ENCODE measurements at places on chromosomes 2 and 18.

DNA sequence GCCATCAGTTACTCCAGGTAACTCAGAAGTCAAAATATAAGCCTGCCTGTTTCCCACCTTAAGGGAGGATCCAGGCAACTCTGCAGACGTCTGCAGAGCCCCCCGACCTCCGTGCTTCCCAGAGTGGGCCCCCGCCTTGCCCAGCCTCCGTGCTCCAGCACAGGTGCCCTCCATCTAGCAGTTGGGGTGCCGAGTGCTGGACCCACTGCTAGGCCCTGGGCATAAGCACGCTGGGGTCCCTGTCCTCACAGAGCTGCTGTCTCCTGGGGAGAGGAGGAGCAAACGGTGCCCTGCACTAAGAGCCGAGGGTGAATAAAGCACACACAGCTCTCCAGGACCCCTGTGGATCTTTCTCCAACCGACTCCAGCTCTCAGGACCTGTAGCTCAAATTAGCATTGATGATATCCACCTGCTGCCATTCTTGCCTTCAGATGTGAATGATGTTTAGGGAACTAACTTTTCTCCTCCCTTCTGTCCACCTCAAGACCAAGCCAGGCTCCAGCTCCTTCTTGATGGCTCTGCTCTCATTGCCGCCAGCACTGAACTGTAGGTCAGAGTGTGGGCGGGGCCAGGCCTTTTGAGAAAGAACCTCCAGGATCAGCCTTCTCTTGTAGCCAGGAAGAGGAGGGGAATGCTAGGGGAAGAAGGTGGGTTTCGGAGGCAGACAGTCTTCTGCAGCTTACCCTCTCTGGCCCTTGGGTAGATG is 121.2 kb downstream of the SMAD7 start:
- DNase-seq, result no peak

GRCh38 chr2:61165946-61166345 is 4.0 kb downstream of the C2orf74 start:
- no peak for DNase-seq

- no peak for DNase-seq
Observed at GRCh38 chr2:180360283-180360618, 353.2 kb upstream of the CWC22 start.

DNA sequence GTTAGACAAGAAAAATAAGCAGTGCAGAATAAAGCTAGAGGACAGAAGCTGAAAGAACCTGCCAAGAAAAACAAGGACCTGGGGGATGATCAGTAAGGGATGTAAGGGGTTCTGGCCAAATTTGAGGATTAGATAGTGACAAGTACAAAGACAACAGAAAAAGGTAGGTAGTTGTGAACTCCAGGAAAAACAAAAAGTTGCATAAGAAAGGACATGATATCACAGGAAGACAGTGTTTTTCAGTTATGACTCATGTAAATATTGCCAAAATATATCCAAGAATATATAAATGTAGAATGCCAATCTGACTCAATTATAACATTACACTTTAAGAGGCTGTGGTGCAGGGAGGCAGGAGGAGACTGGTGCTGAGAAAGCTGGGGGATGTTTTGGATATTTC is 209.8 kb upstream of the SH3BP4 start:
- no peak for DNase-seq

- no peak for DNase-seq
Observed at GRCh38 chr2:65018141-65018582, 29.0 kb downstream of the SLC1A4 start.

GRCh38 chr18:74377776-74378175 is 62.1 kb downstream of the C18orf63 start:
- no peak for DNase-seq

- DNase-seq, result no peak
Observed at GRCh38 chr2:203586206-203586605, 51.1 kb upstream of the RAPH1 start.

DNA sequence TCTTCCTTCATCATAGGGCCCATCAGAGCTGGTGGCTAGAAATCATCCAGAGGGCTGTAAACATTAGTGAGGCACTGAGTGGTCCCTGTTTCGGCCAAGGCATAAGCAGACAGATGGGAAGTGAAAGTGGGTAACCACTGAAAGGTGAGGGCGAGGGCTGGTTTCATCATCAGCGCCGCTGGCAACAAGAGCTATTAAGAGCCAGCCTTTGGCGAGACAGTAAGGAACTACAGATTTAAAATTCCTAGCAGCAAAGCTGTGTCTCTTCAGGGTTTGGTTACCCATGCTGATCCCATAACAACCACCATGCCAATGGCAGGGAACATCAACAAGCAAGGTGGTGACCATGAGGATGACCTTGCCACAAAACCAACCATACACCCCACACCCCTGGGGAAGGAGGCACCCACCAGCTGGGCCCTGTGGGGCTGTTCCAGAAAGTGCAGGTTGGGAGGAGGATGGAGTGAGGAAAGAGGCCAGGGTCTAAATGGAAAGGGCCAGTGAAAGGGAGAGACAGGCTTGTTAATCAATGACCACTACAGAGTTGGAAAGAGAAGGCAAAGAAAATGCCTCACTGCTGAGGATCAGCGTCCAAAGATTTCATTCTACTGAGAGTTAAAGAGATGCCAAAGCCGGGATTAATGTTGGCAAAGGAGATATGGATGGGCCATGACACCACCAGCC is 9.0 kb upstream of the SLC20A1 start:
- DNase-seq, result peak; percentile 39

- no peak for DNase-seq
Observed at GRCh38 chr2:74146929-74147726, 584 bp downstream of the BOLA3 start.

- no peak for DNase-seq
Observed at GRCh38 chr2:46283693-46284092, 13.5 kb upstream of the EPAS1 start.

DNA sequence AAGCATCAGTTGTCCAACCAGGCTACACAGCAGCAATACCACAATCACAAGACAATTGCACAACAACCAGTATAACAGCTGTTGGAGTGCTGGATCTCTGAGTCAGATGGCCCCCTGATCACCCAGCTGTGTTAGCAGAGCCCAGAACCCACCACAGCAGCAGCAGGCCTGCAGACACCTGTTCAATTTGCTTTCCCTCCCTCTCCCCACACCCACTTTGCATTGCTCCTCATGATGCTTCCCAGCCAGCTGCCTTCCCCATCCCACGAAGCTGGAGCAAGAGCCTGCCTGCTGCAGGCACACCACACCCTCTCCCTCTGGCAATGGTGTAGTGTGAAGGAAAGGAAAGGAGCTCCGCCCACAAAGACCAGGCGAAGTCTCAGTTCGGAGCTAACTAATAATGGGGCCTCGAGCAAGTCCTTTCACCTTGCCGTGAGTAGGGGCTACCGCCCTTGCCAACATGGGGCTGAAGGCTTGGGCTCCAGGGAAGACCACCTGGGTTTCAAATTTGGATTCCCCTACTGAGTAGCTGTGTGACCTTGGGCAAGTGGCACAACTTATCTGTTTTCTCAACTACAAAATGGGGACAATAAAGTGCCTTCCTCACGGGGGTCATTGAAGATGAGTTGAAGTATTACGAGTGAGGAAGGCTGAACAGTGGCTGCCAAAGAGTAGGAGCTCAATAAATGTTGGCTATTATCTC is 19.4 kb upstream of the ZBTB7C start:
- DNase-seq, result no peak

DNA sequence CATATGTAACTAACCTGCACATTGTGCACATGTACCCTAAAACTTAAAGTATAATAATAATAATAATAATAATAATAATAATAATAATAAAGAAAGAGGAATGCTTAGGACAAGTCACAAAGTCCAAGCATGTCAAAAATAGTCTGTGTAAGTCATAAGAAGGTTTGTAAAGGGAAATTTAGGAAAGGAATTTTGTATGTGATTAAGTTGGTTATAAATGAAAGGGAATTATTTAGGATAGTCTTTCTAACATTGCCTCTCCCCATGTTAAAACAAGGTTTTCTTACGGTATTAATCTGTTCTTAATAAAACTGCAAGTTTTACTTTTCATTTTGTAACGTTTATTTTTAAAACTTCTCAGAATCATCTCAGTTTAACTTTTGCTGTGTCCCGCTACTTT is 62.8 kb downstream of the SESTD1 start:
- no peak for DNase-seq

GRCh38 chr2:237359518-237359840 is 54.5 kb downstream of the COL6A3 start:
- DNase-seq, result no peak

DNA sequence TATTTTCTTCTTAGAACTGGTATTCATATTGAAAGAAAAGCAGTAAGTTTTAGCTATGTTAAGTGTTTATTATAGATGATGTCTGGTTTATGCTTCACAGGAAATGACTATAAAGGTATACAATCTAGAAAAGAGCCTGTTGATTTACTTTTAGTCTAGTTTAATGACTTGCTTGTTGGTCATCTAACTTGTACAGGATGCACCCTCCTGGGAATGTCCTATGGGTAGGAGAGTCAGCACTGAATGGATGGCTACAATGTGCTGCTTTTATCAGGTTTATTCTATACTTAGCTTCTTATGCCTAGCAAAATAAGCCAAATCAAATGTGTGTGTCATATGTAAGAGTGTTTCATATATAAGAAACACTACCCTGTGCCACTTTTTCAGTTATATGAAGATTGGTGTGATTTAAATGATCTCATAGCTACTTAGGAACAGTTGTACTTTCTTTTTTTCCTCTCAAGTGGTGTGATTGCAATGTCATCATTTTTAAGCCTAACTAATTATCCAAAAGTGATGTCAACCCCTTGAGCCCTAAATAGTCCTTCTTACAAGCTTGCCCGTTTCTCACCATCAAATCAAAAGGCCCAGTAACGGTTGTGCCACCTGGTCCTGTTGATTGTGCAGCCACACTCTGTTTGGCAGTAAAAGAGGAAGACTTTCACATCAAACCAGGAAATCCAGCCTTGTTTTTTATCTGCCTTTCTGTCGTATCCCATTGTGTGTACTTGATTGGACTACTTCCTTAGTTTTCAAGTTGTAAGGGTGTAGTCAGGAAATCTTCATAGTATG is 176.0 kb downstream of the DIS3L2 start:
- DNase-seq, result no peak

GRCh38 chr18:25814841-25815458 is 275.5 kb downstream of the SS18 start:
- no peak for DNase-seq

- no peak for DNase-seq
Observed at GRCh38 chr2:85811180-85812093, 57.6 kb downstream of the ATOH8 start.

DNA sequence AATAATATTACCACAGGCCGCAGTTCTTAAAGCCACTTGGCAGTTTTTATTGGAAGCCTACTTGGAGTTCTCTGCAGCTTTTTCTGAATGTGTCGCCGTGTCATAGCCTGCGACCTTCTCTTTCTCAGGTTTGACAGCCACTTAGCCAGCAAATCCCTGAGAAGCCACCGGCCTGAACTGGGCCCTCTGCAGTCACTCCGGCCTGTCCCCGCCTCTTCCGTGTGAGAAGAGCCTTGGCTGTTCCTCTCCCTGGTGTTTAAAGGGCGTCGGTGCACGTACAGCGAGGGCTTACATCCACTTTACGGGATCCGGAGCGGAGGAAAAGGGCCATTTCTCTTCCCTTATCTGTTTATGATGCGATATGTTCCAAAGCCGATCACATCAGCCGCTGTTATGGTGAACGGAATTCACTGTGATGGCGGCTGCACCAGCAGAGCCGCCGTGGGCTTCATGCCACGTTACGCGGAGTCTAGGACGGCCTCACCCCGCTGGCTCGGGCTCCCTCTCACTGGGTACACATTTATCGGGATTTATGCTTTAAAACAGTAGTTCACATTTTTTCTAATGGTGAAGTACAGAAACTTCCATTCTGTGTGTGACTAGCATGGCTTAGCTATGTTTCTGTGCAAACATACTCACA is 66.8 kb downstream of the GBX2 start:
- DNase-seq, result no peak

DNA sequence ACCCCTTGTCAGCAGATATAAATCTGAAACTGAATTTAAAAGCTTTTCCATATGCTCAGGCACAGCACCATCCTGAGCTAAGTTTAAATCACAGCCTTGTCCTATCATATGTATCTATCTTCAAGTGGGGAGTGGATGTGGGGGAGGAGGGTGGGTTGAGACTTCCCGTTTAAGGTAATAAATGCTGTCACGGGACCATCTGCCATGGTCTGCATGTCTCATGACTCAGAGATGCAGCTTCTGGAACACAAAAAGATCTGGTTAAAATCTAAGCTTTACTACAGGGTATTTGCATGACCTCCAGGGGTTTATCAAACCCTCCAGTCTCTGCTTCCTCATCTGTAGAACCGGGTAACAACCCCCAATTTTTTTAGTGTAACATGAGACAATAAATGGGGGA is 377.7 kb upstream of the ST6GAL2 start:
- no peak for DNase-seq

DNA sequence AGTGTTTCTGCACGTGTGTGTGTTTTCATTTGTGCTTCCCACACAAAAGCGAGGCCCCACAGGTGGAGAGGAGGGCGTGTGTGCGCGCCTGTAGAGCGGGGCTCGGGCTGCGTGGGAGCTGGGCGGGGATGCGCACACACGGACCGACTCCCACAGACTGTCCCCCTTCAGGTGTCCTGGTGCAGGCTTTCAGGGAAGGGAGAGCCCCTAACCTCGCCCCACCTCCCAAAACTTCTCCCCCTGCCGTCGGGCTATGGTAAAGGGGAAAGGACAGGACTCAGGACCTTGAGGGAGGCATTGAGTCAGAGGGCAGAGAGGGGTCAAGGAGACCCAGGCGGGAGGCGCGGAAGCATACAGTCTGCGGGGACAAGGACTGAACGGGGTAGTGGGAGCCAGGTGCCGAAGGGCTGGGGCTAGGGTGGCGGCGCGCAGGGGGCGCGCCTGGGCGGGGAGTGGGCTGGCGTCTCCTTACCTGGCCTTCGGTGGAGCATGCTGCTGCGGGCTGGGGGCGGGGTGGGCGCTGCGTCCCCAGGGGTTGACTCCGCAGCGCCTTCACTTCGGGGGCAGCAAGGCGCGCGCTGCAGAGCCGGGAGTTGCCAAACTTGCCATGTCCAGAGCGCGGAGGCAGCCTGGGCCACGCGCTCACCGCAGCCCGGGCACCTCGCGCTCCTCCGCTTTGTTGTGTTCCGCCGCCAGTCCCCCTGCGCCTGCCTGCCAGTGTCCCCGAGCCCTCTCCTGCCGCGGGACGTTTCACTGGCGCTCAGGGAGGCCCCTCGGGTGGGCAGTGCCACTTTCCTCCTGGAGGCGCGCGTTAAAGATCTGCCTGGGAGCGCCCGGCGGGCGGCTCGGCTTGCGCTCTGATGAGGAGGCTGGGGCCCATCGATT is 302.0 kb downstream of the NCKAP5 start:
- no peak for DNase-seq

DNA sequence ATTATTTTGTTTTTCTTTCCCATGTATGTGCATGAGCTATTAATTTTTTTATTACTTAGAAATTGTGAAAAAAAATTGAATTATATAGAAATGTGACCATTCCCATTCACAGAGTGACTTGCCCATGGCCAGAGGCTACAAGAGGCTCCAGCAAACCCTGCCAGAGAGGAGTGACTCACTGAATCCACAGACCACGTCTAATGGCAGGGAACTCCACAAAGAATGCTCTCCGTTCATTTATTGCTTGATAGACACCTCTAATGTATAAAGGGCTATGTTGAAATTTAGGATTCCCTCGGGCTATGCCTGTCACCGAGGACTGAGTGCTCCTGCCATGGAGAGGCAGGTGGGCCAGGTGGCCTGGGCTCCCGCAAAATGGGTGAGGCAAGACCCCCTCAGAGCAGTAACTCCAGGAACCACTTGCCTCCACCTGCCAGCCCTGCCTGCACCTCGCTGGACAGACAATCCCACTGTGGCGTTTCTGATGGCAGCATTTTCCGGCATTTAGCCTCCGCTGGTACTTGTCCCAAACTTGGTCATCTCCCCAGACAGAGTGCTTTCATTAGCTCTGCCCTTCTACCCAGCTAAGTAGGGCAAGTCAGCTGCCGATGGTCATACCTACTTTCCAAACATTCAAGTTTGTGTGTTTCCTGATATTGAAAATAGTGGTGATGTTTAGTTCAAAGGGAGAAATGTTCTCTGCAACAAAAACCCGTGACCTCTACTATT is 200.3 kb downstream of the PRKCE start:
- no peak for DNase-seq
